ENCODE measurements at places on chromosomes 16 and 17.

DNA sequence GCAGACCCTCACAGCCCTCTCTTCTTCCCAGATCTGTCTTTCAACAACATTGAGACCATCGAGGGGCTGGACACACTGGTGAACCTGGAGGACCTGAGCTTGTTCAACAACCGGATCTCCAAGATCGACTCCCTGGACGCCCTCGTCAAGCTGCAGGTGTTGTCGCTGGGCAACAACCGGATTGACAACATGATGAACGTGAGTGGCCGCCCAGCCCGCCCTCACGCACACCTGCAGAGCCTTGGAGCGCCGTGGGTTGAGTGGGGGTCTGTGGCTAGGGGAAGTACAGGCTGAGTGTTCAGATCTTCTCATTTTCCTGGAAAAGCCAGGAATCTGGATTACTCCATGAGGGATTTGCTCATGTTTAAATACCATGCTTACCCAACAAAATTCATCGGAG lies 15.2 kb downstream of the DRC3 start:
- DNase-seq, result no peak

- DNase-seq, result no peak
Observed at GRCh38 chr16:69934751-69935150, 16.4 kb upstream of the CLEC18A start.

DNA sequence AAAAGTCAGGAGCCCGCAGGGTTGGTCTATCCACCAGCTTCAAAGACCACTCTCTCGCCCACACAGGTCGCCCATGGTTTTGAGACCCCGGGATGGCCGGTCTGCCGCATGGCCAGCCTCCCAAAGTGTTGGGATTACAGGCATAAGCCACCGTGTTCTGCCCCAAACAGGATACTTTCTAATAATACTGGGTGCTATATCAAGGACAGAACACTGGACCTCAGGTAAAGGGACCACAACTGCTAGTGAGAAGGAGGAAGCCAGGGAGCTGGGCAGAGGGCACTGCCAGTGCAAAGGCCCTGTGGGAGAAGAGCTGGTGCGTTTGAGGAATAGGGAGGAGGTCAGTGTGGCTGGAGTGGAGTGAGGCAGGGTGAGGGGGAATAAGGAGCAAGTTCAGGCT lies 34.1 kb downstream of the IL21R start:
- no peak for DNase-seq

- DNase-seq, result no peak
Observed at GRCh38 chr16:83942815-83943515, 10.1 kb upstream of the OSGIN1 start.

- DNase-seq, result no peak
Observed at GRCh38 chr16:88672776-88673175, 9.9 kb upstream of the MVD start.

- DNase-seq, result no peak
Observed at GRCh38 chr17:74877592-74878548, 5.1 kb upstream of the FDXR start.
